SJSA1 (cell line): ENCODE measurements at places on chromosomes 3 and 15. TPM values are rescaled to one million over a fixed set of nuclear protein-coding genes. Genes with fewer than 3 reads are reported as not detected.
A peak's percentile ranks its signal among the peaks of the same experiment; 100 is the strongest.

DNA sequence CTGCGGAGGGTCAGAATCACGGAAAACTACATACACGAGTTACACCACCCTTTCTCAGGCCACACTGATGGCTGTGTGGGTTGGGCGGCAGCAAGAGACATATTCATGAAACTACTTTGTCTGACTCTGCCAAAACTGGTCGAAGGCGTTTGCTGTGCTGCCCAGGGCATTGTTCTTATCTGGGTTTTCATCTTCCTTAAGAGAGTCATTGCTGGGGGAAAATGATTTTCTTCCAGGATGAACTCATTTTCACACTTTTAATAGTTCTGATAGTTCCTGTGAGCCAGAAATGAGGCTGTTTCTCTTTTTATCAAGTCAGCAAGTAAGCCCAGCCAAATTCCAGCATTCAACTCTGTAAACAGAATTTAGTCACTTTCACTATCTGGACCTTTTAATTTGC is 47.6 kb downstream of the TRIM71 start:
- no peak overlapping the region for H3K27ac ChIP-seq
- no peaks in the 10 kb centered on the region for H3K27me3 ChIP-seq
- no peaks in the 10 kb centered on the region for H3K36me3 ChIP-seq

DNA sequence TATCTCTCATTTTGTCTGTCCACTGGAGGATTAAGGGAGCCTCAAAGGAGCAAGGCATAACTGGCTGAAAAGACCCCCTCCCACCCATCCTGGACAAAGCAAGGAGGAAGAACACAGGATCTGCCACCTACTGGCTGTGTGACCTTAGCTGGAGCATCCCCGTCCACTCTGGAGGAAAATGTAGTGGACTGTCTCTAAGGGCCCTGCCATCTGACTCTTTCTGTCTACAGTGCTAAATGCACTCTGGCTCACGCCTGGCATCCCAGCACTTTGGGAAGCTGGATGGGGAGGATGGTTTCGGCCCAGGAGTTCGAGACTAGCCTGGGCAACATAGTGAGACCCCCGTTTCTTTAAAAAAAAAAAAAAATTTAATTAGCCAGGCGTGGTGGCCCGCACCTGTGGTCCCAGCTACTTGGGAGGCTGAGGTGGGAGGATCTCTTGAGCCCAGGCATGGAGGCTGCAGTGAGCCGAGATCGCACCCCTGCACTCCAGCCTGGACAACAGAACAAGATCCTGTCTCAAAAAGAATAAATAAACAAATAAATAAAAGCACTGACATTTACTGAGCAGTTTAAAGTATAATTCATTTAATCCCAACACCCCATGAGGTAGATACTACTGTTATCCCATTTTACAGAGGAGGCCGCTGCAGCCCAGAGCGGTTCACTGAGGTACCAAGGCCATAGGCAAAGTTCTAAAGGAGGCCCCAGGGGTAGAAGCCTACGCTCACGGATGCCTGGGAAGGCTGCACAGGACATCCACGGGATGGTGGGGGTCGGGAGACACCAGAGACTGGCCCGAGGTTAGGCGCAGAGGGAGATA is 1.1 kb downstream of the TBC1D2B start:
- H3K27ac ChIP-seq: peak overlapping the region; percentile 93
- H3K27me3 ChIP-seq: no peaks in the 10 kb centered on the region
- H3K4me1 ChIP-seq: peaks cover 57% of the 10 kb centered on the region
- peaks cover 19% of the 10 kb centered on the region for H3K36me3 ChIP-seq
- DNase-seq: no peak

GRCh38 chr15:79775821-79776220 is 121.0 kb downstream of the MTHFS start:
- no peaks in the 10 kb centered on the region for H3K27me3 ChIP-seq
- no peak overlapping the region for H3K27ac ChIP-seq
- no peaks in the 10 kb centered on the region for H3K36me3 ChIP-seq

The AVEN gene
- 62.7 and 77.4 TPM in 2 replicates for total RNA-seq

DNA sequence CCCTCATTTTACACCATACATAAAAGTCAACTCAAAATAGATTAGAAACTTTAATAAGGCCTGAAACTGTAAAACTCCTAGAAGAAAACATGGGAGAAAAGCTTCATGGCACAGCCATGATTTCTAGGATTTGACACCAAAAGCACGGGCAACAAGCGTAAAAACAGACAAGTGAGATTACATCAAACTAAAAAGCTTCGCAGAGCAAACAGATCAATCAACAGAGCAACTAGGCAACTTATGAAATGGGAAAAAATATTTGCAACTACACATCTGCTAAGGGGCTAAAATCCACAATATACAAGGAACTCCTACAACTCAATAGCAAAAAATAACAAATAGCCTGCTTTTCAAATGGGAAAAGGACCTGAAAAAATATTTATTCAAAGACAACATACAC is 26.1 kb downstream of the ZNF148 start:
- peaks cover 9% of the 10 kb centered on the region for H3K4me1 ChIP-seq
- no peak overlapping the region for H3K27ac ChIP-seq
- DNase-seq: no peak
- no peak overlapping the region for H3K4me3 ChIP-seq

The CYP11A1 gene
- total RNA-seq: 1.3 and 2.2 TPM in 2 replicates
